Esophagus squamous epithelium (tissue), 5 donors: ENCODE measurements at places on chromosomes 4 and X. TPM values are rescaled to one million over a fixed set of nuclear protein-coding genes. Genes with fewer than 3 reads are reported as not detected.

DNA sequence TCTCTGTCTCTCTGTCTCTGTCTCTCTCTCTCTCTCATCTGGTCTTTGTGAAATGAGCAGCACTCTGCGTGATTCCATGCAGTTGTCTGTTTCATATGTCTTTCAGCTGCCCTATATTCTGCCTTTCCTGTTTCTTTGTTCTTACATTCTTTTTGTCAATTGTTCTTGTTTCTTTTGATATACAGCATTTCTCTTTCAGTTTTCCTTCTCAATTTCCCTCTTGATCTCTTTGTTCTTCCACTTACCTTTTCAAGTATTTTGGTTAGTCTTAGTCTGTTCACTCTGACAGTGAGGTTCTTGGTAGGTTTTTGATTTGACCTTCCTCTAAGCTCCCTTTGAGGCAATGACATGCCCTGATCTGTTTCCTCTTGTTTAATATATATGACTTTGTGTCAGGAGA lies 20.4 kb downstream of the ZNF157 start:
- H3K27me3 ChIP-seq: no peaks in the 10 kb centered on the region
- no peaks in the 10 kb centered on the region for H3K4me1 ChIP-seq
- H3K4me3 ChIP-seq: no peak overlapping the region
- H3K27ac ChIP-seq: no peak overlapping the region
- H3K36me3 ChIP-seq: no peaks in the 10 kb centered on the region

DNA sequence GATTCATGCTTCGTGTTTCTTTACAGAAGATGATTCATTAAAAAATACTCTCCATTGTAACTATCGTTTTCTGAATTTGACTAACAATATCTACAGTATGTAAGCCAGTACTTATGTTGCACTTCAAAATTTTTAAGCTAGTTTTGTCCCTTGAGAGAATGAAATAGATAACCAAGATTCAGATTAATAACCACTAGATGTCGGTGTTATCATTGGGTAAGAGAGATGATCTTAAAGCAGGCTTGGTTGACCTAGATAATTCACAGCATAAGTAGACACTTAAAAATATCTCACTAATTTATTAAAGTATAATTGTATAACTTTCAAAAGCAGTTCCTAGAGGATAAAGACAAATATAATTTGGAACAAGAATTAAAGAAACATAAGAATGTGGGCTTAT lies 430.9 kb downstream of the C4orf33 start:
- H3K27me3 ChIP-seq: no peaks in the 10 kb centered on the region
- H3K36me3 ChIP-seq: no peaks in the 10 kb centered on the region
- no peaks in the 10 kb centered on the region for H3K4me1 ChIP-seq
- no peak overlapping the region for H3K27ac ChIP-seq
- H3K4me3 ChIP-seq: no peak overlapping the region
- no peak for DNase-seq

DNA sequence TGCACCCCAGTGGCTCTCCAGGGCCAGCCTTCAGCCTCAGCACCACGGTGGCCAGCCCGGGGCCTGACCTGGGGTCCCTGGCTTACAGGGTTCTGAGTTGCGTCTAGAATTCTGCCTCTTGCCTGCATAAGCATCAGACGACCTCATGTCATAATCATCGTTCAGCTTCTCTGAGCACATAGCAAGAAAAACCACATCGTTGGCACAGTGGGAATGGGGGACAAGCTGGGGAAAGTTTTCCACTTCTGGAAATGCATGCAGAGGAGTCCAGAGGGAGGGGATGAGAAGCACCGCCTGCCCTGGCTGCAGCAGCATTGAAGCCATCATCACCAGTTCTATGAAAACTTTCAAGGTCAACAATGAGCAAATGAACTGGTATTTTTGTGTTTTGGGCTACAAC lies 441.0 kb upstream of the FRG1 start:
- no peak overlapping the region for H3K27ac ChIP-seq
- H3K36me3 ChIP-seq: no peaks in the 10 kb centered on the region

- DNase-seq: no peak
- no peak overlapping the region for H3K4me3 ChIP-seq
- no peak overlapping the region for H3K27ac ChIP-seq
- peaks cover 6% of the 10 kb centered on the region for H3K27me3 ChIP-seq
Observed at GRCh38 chrX:2559124-2559523, 58.3 kb upstream of the DHRSX start.

Gene SLC7A11
- 9.9 TPM for total RNA-seq
